Posterior cingulate gyrus (tissue), 11 donors: ENCODE measurements at places on chromosomes 6 and 20.

DNA sequence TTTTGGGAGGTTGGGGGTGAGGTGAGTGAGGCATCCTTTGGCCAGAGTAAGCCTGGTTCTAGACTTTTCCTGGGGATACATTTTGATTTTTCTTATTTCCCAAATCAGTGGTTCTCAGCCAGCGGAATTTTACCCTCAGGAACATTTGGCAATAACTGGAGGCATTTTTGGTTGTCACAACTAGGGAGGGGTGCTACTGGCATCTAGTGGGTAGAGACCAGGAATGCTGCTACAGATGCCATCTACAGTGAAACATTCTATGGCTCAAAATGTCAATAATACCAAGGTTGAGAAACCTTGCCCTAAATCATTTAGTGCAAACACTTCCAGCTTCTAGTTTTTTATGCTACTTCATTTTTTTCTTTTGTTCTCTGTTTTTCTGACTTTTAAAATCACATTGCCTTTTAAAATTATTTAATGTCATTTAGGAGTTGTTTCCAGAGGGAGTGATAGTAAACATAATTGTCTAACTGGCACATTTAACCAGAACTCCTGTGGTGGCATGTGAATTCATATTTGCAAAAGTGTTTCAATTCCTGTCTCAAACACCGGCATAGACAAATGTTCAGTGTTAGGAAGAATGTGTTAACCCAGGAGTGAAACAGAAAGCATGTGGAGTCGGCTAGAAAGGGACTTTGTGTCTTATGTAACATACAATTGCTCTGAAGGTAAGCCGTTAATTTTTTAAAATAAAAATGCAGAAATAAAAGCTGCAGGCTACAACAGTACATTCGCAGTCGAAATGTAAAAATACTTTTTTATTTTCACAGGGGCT is 59.0 kb downstream of the QRSL1 start:
- no peak for DNase-seq

DNA sequence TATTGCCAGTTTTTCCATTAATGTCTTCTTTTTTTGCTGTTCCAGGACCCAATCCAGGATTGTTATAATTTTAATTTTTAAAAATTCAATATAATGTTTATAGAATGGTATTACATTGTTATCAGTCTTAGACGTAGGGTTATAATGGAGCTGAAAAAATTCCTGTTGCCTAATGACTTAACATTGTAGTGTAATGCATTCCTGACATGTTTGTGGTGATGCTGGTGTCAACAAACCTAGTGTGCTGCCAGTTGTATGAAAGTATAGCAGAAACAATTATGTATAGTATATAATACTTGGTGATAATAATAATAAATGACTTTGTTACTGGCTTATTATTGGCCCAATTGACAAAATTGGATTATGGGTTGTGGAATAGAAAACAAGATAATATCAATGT is 30.4 kb downstream of the KIZ start:
- no peak for DNase-seq

- no peak for DNase-seq
Observed at GRCh38 chr6:163808871-163809270, 394.4 kb downstream of the QKI start.

DNA sequence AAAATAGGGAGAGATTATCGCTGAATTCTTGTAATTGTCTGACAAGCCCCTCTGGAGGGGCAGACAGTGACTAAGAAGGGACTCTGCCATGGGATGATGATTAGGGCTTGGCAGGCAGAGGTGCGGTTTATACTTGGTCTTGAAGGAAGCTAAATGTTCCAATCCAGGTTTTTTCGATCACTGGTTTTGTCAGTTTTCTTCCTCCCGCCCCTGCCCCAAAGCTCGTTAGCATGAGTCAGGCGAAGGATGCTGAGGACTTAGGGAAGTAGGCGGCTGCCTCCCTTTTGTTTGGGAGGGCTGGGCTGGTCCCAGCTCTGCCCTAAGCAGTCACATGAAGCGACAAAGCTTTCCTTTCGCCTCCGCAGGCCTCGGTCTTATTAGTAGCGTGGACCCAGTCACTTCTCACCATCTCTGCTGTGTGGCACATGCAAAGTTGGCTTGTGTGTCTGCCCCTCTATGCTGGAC is 314.2 kb downstream of the CDC5L start:
- DNase-seq, result no peak

DNA sequence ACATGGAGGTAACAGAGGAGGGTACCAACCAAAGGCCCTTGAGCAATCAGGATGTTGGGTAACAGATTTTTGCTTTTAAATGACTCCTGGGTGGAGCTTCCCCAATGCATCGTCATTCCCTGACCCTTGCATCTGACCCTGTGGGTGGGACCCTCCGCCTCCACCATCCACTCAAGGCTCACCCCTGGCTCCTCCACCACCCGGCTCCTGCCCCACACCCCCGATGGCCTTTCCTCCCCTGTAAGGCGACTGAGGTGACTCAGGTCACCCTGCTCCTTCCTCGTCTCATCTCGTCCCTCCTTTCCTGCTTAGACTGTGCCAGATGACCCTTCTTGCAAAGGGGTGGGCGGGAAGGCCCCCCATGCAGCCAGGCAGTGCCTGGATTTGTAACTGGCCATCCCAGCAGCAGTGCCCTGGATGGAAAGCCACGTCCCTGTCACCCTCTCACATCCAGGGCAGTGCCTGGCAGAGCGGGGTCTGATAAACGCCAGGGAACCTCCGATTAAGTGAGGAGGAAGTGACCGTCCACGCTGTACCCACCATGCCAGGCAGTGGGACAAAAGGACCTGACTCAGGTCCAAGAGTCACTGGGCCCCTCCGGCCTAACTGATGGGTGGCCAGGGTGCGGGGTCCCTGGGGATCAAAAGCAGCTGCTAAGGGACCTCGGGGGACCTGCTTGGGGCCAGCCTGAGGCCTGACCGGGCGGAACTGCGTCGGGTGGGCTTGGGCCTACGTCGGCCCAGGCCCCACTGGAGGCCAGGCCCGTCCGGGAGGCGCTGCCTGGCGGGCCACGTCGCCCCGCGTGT is 624 bp upstream of the NPEPL1 start:
- no peak for DNase-seq

- peak; percentile 76 for DNase-seq
Observed at GRCh38 chr6:111888928-111889695, 15.9 kb upstream of the FYN start.

DNA sequence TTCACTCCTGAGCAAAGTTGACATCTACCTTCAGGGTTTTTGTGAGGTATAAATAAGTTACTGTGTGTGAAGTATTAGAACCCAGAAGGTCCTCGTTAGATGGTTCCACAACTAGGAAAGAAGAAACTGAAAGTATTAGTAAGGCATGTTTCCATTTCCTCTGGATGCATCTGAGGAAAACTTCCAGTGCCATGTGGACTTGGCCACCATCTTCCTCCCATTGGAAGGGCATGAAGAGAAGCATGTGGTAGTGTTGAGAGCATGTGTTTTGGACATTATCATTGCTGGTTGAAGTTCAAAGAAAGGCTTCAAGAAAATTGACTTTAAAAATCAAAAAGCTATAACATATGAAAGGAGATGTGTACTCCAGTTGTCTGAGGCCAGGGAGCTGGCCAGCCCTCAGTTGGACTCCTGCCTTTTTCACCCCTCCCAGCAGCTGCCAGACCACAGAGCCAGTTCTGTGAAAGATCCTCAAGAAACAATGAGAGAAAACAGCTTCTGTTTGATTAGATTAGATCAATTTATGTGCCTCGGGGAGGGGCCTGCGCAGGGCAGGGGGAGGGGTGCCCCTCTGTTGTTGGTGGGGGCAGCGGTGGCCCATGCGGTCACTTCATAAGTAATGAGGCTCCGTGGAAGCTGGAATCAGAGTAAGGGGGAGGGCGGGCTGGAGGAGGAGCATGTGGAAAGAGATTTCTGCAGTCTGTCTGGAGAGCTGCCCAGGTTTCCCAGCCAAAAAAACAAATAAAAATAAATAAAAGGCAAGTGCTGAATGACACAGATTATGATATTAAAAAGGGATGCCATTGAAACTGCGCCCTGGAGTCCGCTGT is 154.0 kb downstream of the JARID2 start:
- peak; percentile 74 for DNase-seq

DNA sequence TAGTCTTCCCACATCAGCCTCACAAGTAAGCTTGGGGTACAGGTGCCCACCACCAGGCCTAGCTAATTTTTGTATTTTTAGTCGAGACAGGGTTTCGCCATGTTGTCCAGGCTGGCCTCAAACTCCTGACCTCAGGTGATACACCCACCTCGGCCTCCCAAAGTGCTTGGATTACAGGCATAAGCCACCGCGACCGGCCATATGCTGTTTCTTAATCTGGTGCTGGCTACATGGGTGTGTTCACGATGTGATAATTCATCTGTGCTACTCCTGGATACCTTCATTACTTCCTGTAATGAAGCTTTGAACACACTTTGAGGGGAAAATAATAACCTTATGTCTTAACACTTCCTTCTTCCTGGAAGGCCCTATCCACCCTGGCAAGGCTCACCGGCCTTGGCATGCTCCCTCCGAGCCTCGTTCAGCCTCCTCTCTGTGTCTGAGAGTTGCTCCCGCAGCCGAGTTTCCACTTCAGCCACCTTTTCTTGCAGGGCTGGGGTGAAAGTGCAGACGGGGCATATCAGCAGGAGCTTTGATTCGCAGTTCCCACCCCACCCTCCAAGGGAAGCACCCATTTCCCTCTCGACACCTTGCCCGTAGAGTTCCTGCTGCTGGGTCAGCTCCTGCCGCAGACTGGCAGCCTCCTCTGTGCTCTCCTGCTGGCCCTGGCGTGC is 5.6 kb upstream of the PSORS1C2 start:
- no peak for DNase-seq

DNA sequence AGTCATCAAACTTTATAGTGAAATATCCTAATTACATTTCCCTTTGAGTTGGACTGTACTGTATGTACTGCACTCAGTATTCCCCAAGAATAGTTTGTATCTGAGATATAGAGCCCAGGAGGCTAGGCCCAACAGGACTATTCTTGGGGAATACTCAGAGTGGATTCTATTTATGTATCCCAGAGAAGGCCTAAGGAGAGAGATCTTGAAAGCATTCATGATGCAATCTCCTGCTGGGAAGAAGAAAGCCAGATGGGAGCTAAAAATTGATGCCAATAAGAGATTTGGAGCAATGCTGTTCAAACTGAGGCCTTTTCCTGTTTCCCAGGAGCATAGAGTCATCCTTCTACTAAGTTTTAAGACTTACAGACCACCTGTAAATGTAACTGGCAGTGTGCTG is 452.1 kb upstream of the PLCB4 start:
- DNase-seq, result no peak

DNA sequence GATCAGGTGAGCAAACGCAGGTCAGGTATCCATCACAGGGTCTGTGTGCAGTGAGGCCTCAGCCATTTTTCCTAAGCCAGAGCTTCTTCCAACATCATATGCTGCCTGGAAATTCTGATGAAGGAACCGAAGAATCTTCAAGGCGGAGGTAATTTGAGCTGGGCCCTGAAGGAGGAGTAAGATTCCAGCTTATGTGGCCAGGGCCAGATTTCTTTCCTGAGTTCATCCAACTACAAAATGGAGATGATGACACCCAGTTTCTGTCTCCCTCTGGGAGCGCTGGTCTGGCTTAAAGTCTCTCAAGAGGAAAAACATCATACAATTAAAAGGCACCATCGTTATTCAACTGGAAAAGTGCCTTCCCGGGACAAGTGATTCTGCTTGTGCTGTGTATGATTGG is 6.9 kb upstream of the MANBAL start:
- no peak for DNase-seq

DNA sequence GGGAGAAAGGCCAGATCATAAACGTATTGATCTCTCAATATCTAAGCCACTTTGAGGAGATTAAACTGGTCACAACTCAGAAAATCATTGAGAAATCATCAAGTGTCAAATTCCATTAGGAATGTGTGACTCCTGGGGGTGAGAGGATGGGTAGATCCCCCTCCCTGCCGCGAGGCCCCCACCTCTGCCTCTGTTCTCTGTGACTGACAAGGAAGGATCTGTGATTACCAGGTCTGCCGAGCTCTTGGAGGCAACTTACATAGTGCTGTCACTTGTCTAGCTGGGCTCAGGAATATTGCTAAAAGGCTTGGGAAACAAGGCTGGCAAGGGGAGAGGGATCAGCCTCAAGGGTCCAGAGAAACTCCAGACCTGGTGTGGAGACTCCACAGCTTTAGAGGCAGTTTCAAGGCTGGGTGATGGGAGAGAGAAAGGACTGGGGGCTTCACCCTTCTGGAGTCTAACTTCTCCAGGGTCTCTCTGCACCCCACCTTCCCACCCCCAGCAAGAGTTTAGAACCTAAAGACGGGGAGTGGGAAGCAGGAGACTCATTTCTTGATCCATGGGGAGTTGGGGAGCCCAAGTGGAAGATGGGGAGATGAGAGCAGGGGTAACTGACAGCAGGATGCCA is 11.6 kb upstream of the ARMC12 start:
- no peak for DNase-seq

DNA sequence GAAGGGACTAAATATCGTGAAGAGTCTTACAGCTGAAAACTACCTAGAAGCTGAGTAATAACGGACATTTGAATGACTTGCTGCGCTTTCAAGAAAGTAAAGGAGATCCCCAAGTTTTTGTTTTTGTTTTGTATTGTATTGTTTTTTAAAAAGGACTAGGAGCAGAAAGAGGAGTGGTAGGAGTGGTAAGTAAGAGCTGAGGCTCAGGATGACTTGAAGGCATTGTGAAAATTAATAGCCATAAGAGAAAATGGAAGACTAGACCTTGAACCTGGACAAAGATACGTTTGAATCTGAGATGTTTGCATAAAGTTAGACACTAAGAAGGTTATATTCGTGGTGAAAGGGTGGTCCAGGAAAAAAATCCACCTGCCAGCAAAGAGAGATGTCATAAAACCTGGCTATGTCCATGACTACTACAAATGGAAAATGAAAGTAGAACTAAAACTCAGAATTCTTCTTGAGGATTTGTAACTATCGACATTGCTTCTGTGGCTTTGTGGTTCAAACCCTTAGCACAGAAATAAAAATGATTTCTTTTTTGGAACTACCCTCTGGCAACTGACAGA is 824.8 kb upstream of the FLRT3 start:
- DNase-seq, result no peak

DNA sequence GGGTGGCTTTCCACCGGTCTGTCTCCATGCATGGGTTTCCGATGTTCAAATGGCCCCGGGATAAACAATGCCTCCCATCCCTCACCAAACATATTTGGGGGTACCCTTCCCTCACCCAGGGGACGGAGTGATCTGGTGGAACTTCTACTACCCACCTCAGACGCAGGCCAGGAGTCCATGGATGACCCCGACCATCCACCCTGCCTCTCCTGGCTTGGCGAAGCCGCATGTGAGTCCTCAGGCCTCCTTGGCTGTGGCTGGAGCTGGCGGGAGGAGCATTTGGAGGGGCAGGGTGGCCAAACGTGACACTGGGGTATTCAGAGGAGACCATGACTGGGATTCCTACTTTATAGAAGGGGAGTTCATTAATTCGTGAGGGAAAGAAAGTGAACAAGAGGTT is 45.9 kb upstream of the FRMD1 start:
- DNase-seq, result no peak

DNA sequence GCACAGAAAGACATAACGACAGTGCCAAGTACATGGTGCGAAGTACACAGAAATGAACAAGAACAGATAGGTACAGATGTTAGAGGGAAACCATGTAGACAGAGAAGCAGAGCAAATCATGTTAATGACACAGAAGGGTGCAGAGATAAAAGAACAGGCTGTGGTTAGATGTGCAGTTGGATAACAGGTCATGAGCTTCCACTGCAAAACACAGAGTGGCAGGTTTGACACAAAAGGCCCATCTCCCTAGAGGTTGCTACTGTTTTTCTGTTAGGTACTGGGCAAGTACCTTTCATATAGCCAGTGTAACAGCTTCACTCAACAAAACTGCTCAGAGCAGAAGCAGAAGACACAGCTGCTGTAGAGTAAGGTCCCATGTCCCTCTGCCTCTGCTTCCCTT is 84.6 kb downstream of the AK9 start:
- DNase-seq, result no peak

GRCh38 chr6:44539701-44540355 is 152.3 kb downstream of the CDC5L start:
- DNase-seq, result no peak

GRCh38 chr6:88493717-88494116 is 327.6 kb upstream of the CNR1 start:
- no peak for DNase-seq
